EH (cell line): ENCODE measurements at places on chromosomes 7 and 10.
A peak's percentile ranks its signal among the peaks of the same experiment; 100 is the strongest.

GRCh38 chr7:115749924-115750323 lies 280.6 kb downstream of the TFEC start:
- peak; percentile 1 for DNase-seq

DNA sequence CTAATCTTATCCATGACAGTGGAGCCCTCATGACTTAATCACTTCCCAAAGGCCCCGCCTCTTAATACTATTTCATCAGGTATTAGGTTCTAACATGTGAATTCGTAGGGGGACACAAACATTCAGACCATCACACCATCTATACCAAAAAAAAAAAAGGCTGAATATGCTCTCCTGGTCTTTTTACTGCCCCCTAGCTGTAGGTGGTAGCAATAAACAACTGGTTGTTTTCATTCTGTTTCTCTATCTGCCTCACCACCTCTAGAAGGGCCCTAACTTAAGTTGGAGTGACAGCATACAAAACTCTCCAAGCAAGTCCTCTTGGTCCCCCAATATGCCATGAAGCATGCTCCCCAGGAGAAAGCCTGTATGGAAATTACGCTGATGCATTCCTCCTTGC lies 94.1 kb downstream of the GRM8 start:
- no peak for DNase-seq

DNA sequence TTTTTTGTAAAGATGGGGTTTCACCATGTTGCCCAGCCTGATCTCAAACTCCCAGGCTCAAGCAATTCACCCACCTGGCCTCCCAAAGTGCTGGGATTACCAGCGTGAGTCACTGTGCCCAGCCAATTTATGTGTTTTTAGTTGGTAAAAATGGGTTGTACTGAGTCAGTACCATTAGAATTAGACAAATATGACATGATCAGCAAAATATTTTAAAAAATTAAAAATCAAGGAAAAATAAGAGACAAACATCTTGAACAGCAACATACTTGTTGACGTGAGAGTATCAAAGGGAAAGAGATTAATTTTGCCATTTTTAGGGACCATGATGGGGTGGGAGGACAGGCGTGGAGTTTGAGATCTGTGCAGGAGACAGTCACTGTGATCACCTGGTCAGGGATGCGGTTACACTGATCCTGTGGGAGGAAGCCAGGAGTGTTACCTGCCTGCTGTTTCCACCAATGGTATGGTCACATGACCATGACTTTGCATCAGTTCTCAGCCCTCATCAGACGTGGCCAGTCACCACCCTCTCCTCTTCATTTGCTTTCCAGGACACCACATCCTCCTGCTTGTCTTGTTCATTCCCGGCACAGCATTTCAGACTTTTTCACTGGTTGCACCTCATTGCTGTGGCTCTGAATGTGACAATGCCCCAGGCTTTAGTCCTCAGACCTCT lies 29.2 kb upstream of the ENO4 start:
- DNase-seq, result no peak

GRCh38 chr10:4260483-4261124 lies 475.6 kb upstream of the KLF6 start:
- DNase-seq, result peak; percentile 69

- DNase-seq, result no peak
These were observed 162.9 kb downstream of the ACTR3B start for GRCh38 chr7:152922318-152923081.

- peak; percentile 26 for DNase-seq
These were observed 27.3 kb downstream of the SLC35B4 start for GRCh38 chr7:134289423-134289822.

DNA sequence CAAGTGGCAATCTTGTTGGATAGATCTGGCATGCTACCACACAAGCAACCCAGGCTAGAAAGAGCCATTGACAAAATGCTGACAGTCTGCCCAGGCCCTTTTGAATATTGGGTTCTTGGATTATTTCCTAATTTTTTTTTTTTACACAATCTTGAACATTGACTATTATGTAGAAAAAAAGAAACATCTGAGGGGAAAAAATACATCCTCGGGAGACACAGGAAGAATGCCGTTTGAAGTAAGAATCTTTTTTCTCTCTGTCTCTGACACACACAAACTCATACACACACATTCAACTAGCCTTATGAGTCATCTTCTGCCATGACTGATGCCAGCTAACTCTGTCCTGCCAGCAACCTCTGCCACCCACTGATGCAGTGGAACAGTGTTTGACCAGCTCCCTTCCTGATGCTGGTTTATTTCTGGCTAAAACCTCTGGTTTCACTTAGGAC lies 47.2 kb downstream of the SORBS1 start:
- DNase-seq, result peak; percentile 60

DNA sequence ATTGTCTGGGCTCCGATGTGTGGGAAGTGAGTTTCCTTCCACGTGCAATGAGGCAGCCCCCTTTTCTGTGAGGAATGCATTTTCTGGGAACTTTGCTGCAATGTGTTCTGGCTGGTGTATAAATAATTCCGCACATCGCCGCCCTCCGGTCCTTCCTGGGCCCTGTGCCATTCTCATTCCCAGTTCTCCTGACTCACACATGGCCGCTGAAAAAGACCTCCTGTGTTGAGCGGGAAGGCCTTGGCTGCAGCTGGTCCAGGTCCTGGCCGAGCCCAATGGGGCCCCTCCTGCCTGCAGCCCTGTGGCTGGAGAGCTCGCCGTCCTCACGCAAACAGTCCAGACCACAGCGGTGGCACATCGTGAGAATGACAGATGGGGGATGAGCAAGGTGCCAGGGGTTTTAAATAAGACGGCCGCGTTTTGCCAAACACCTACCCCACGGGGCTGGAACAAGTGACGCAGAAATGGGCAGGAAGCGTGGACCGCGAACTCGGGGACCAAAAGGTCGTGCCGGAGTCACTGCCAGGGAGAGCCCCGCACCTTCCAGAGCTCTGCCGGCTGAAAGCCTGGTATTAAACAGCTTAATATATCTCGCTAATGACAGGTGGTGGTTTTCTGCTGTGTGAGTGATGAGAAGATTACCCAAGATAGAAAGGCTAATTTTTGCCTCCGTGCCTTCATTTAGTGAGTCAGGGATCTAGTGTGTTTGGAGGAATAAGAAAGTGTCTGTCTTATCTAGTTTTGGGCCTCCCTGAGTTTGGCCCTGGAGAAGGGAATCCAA lies 37.0 kb downstream of the FAM20C start:
- peak; percentile 98 for DNase-seq
